ENCODE measurements at places on chromosomes 5 and 9.

- DNase-seq, result no peak
Observed at GRCh38 chr9:99867968-99868367, 38.5 kb upstream of the STX17 start.

DNA sequence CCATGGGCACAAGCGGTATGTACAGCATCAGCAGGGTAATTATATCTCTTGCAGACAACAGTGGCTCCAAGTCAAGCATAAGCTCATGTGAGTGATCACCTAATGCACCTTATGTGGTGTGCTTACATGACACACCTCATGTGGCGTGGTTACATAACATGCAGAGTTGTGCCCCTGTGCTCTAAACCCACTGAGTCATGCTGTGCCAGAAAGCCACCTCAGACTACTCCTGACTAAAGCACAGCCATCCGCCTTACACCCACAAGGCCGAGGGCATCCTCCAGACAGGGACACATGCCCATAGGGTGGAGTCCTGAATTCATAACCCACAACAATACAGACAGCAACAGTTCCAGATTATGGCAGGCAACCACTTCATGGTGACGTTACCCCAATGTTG, 163.7 kb upstream of the SLC30A5 start:
- no peak for DNase-seq

DNA sequence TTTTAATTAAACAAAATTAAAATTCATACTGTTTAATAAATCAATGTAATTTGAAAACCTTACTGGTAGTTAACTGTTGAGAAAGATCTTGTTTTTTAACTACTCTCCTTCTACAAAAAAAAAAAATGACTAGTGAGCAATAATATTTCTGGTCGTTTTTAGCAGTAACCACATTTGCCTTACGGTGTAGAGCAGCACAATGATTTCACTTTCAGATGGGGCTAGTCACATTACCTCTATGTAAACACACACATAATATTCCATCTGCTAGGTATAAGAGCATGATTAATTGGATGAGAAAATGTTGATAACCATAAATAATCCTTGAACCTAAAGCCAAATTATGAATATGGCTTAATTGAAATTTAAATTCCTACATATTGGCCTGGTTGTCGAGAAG, 198.1 kb downstream of the CHSY3 start:
- DNase-seq, result no peak

- no peak for DNase-seq
Observed at GRCh38 chr9:84945878-84946538, 276.5 kb downstream of the NTRK2 start.

DNA sequence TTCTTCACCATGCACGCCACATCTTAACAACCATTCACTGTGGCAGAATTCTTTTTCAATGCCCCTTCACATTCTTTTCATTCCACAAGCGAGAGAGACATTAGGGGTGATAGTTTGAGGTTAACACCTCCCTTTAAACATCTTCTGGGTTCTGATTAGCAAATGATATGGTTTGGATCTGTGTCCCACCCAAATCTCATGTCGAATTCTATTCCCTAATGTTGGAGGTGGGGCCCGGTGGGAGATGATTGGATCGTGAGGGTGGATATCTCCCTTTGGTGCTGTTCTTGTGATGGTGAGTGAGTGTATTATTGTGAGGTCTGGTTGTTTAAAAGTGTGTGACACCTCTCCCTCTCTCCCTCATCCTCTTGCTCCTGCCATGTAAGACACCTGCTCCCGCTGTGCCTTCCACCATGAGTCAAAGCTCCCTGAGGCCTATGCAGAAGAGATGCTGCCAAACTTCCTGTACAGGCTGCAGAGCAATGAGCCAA, 46.1 kb upstream of the RAI14 start:
- DNase-seq, result no peak

- DNase-seq, result no peak
Observed at GRCh38 chr9:78115073-78115472, 83.5 kb upstream of the GNAQ start.

DNA sequence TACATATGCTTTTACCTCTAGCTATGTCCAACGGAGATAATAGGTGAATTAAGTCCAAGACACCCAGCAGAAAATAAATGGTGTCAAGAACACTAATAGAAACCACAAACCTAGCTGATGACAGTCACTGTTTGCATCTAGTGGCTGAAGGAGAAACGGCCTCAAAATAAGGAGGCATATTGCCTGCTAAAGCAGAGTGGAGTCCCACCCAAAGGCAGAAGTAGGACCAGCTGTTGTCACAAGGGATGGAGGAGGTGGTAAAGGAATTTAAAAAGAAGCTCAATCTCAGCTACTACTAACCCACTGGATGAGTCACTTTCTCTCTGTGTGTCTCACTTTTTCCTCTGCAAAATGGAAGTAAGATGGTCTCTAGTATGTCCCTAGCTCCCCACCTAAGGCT, 224.3 kb downstream of the GRIA1 start:
- no peak for DNase-seq

DNA sequence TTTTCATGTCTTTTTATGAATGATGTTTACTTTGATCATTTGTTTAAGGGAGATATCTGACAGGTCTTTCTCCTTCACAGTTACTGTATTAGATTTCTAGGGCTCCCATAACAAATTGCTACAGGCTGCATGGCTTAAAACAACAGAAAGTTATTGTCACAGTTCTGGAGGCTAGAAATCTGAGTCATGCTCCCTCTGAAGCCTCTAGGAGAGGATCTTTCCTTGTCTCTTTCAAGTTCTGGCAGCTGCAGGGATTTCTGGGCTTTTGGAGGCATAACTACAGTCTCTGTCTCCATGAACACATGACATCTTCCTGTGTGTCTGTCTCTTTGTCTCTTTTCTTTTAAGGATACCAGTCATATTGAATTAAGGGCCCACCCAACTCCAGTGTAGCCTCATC, 557.3 kb upstream of the SEMA6A start:
- DNase-seq, result no peak

GRCh38 chr9:88535226-88536022, 446 bp downstream of the NXNL2 start:
- no peak for DNase-seq

GRCh38 chr5:72452515-72453245, 54.5 kb downstream of the ZNF366 start:
- no peak for DNase-seq

DNA sequence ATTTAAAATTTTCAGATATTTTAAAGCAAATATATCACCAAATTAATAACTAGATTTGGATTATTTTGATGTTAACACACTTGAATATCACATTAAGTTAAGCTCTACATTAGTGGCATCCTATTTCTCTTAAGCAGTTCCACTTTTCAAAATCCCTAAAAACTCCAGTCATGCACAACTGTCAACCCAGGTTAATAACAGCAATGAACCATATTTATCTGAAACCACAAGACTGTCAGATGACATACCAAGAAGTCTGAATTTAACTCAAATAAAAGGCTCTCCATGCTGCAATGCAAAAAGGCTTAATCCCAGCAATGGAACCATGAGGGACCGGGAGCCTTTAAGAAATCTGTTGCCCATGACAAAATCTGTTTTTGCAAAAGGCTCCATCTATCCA, 27.5 kb downstream of the FNIP1 start:
- DNase-seq, result no peak

DNA sequence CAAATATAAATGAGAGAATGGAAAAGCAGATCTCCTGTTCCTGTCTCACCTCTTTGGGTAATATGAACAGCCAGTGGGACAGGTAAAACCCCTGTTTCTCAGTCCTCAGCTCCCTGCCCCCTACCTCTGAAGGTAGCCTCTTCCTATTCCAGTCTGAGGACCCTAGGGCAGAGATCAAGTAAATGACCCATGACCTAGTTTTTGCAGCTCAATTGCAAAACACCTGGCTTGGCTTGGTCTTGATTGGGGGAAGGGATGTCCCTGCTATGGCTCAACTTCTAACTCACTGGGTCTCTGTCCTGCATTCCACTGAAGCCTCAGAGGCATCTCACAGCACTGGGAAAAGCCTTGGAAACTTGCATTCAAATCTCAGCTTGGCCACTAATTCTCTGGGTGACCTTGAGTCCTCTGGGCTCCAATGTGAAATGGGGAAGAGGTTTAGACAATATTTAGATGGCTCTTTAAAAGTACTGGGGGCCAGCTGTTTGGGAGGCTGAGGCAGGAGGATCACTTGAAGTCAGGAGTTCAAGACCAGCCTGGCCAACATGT, 1.6 kb upstream of the GALT start:
- DNase-seq, result no peak

- DNase-seq, result no peak
Observed at GRCh38 chr5:135539430-135540005, 3.8 kb upstream of the NEUROG1 start.

- DNase-seq, result no peak
Observed at GRCh38 chr5:148970876-148971275, 92.0 kb downstream of the SH3TC2 start.

GRCh38 chr5:103234239-103234975, 24.2 kb upstream of the MACIR start:
- DNase-seq, result no peak

- no peak for DNase-seq
Observed at GRCh38 chr5:175032741-175033151, 308.4 kb downstream of the MSX2 start.

DNA sequence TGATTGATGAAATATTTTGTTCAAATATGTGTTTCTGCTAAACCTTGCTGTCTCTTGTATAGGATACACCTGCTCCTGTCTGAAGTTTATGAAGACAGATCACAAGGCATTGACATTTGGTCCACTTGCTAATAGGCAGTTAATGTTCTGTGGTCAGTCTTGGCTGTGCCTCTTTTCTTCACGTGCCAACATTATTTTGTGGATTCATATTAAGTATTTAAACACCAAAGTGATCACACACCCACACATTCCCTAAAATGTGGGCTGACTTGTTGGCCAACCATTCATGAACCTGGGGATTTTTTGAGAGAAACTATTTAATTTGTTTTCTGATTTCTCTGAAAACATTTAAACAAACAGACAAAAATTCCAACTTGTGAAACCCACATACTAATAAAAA, 33.7 kb downstream of the ZNF462 start:
- no peak for DNase-seq

GRCh38 chr9:78698371-78698770, 401.4 kb downstream of the PSAT1 start:
- DNase-seq, result no peak

DNA sequence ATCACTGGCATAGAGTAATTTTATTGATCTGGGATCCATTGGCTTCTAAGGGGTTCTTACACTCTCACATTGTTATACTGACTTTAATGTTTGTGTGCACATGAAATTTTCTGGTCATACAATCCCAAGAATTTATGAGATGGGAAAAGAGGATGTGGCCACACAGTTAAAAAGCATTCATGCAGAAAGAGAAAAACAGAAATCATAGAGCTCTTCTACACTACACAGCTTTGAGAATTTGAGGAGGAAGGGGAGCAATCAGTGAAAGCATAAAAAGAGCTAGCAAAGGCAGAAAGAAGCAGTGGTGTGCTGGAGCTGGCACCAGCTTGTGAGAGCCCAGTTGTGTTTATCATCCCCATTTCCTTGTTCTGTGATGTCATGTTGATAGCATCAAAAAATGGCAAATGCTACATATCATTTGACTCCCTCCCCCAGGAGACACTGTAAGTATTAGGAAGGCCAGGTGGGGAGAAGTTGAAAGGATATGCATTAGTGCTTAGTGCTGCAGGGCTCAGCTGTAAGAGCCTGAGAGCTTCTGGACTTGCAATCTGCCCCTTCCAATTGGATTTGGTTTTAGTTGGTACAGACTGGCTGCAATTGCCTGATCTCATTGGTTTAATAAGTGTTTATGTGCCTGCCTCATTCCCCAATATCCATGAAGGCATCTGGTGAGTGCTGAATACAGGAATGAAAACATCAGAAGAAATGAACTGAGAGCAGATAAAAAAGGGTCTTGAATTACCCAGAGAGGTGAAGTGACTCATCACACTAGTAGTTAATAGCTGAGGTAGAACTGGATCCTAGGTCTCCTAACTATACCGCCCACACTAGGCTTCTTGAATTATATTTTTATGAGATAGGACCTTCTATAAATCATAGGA, 30.9 kb downstream of the RHOBTB3 start:
- no peak for DNase-seq

- DNase-seq, result no peak
Observed at GRCh38 chr9:1052365-1053281, 2.5 kb downstream of the DMRT2 start.

GRCh38 chr5:135951807-135952206, 3.0 kb downstream of the LECT2 start:
- no peak for DNase-seq

DNA sequence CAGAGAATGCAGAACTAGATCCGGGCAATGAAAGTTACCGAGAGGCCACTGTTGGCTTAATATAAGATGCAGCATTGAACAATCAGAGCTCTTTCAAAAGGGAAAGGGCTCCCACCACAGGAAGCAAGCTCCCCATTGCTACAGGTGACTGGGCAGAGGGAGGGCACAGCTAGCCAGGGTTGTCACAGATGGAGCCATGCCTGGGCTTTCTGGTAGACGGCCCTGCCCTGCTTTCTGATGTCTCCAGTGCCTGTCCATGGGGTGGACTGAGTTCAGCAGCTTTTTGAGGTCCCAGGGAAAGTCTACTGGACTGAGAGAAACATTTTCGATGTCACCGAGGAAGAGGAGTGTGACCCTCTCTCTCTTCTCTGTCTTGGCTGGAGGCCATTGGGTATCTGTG, 14.1 kb downstream of the RGS3 start:
- no peak for DNase-seq

DNA sequence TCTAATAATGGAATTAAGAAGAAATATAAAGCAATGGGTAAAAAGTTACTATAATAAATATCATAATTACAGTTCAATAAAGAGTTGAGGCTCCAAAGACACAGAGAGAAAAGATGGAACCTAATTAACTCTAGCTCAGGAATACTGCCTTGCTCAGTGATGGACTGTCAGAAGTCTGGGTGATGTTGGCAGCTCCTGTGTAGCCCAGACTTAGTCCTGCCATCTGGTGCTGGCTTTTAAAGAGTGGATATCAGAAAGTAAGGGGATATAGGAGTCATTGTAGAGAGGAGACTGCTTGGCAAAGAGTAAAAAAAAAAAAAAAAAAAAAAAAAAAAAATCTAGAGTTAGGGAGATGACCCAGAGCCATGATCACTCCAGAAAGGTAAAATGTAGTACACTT, 551.9 kb upstream of the DMAC1 start:
- no peak for DNase-seq

Measured in stimulated activated naive B cell treated with anti-CD40 and anti-IgM and Interleukin-4, amounts not matched to agents 10 μg/mL and 1 μg/mL and 100 μg/mL, for 72 hours (primary cell).